ENCODE measurements at places on chromosomes 3 and 15.

GRCh38 chr3:196111939-196112386 is 30.1 kb upstream of the TFRC start:
- DNase-seq, result no peak

- no peak for DNase-seq
Observed at GRCh38 chr15:70086636-70087035, 11.1 kb downstream of the TLE3 start.

- peak; percentile 69 for DNase-seq
Observed at GRCh38 chr3:177284383-177284881, 87.2 kb upstream of the TBL1XR1 start.

DNA sequence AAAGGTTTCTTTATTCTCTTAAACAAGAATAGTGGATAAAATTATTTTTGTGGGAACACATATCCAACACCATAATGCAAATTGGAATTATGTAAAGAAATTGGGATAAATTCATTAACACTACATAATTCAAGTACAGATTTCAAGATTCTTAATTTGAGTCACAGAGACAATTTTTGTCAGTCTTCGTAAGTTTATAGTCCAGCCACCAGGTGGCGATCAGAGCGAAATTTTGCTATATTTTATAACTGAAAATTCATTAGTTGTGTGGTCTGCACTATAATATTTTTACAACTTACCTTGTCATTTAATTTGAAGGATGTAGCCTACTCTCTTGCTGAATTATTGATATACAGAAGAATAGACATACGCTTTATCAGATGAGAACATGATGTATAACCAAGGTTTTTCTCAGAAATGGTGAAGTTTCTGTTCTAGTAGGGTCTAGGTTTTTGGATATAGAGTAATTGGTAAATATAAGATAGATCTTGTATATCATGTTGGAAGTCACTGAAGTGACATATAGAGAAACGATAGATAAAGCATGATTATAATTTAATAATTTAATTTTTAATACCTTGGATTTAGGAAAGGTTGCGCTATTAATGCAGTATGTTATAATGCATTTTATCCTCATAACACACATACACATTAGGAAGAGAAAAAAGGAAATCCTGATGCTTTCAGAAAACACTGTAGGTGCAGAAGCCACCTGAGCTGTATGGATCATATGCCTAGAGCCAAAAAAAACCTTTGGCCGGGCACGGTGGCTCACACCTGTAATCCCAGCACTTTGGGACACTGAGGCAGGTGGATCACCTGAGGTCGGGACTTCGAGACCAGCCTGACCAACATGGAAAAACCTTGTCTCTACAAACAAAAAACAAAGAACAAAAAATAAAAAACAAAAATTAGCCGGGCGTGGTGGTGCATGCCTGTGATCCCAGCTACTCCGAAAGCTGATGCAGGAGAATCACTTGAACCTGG is 31.7 kb downstream of the PLSCR4 start:
- no peak for DNase-seq

- DNase-seq, result peak; percentile 14
Observed at GRCh38 chr15:39556461-39556860, 24.4 kb upstream of the THBS1 start.

GRCh38 chr15:87626860-87627259 is 629.7 kb downstream of the NTRK3 start:
- DNase-seq, result no peak

- no peak for DNase-seq
Observed at GRCh38 chr3:117322866-117323265, 613.3 kb downstream of the TUSC7 start.

DNA sequence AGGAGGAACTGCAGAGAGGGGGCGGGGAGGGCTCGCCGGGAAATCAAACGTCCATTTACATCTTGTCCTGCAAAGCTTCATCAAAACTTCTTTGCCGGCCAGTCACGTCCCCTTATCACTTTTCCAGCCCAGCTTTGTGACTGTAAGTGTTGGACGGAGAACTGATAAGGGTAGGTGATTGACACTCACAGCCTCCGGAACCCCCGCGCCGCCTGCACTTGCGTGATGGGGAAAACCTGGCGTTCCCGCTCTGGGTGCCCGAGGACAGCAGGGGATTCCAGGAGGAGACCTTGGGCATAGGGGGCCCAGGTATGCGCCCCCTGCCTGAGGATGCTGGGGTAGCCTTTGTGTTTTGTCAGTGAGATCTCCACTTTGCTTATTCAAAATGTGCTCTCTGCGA is 72.8 kb upstream of the ANKRD34C start:
- DNase-seq, result no peak

- no peak for DNase-seq
Observed at GRCh38 chr15:88399021-88399685, 68.0 kb downstream of the MRPL46 start.

- DNase-seq, result no peak
Observed at GRCh38 chr3:39812537-39812936, 3.1 kb downstream of the MYRIP start.

- DNase-seq, result no peak
Observed at GRCh38 chr15:100803171-100803440, 76.5 kb upstream of the ALDH1A3 start.

- no peak for DNase-seq
Observed at GRCh38 chr3:136247855-136248590, 2.1 kb upstream of the PCCB start.

DNA sequence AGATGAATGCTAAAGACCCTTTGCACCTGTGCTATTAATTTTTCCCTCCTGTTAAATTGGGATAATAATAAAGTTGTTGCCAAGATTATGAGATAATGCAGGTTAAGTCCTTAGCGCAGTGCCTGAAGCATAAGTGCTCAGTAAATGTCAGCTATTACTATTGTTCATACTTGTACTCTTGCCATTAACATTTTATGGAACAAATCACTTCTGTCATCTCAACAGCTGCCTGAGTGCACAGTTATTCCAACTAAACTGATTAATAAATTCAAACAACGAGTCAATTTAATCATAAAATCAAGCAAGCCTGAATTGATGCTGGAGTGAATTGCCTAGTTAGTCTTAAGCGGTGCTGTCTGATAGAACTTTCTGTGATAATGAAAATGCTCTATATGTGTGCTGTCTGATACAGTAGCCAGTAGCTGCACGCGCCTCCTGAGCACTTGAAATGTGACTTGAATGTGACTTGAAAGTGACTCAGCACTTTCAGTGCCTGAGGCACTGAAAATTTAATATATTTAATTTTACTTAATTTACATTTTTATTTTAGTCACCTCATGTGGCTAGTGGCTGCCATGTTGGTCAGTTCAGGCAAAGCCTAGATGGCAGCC is 198.7 kb upstream of the PFN2 start:
- no peak for DNase-seq

GRCh38 chr3:66485291-66485968 is 15.4 kb downstream of the LRIG1 start:
- DNase-seq, result no peak

GRCh38 chr15:85397151-85397550 is 16.7 kb downstream of the AKAP13 start:
- no peak for DNase-seq
